Esophagus squamous epithelium (tissue), 5 donors: ENCODE measurements at places on chromosomes 4 and X. TPM values are rescaled to one million over a fixed set of nuclear protein-coding genes. Genes with fewer than 3 reads are reported as not detected.

KDM5C gene
- total RNA-seq, result 74.2 TPM

GRCh38 chr4:79042079-79042674 is 102.9 kb upstream of the PAQR3 start:
- DNase-seq, result no peak

CDKL2 gene
- 1.3 TPM for total RNA-seq

CHIC2 gene
- total RNA-seq, result 40.4 TPM

PABPC5 gene
- 1.9 TPM for total RNA-seq

DNA sequence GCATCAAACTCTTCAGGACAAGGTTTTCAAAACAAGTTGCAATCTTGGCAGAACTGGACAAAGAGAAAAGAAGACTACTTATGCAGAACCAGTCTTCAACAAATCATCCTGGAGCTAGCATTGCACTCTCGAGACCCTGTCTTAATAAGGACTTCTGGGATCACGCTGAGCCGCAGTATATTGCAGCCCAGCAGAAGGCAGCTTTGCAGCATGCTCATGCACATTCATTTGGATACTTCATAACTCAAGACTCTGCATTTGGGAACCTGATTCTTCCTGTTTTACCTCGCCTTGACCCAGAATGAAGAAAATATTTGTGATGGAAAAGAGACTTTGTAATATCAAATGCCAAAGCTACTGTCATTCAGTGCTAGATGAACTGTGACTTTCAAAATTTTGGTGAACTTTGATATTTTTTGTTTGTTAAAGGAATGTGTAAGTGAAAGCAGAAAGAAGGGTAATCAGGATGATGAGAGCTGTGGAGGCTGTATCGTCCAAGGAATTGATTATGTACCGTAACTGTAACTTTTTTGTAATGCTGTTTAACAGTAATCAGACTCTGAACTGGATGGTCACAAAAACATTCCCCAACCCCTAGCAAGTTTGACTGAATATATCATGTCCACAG is 27.2 kb downstream of the HSPA4L start:
- DNase-seq, result no peak

DNA sequence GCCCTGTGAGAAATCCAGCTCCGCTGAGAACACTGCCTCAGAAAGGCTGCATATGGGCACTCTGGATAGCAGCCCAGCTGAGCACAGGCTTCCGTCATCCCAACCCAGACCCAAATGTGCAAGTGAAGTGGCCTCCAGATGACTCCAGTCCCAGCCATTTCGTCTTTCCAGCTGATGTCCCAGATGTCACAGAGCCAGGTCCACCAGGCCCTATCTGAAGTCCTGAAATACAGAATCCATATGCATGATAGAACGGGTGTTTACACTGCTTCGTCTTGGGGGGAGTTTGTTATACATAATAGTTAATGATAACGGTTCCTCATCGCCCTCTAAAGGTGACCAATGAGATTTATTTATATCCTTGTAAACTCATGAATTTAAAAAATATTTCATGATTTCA is 72.6 kb upstream of the TRIM2 start:
- no peak for DNase-seq

SSX4 gene
- not detected for total RNA-seq

- no peak for DNase-seq
Observed at GRCh38 chr4:47104986-47105385, 73.6 kb downstream of the GABRB1 start.

LAMP2 gene
- 113 TPM for total RNA-seq

MAPK10 gene
- 1.7 TPM for total RNA-seq

- no peak for DNase-seq
Observed at GRCh38 chr4:98319021-98319420, 57.8 kb downstream of the RAP1GDS1 start.

ETDB gene
- total RNA-seq, result not detected

GRCh38 chr4:110492522-110492921 is 16.6 kb downstream of the ENPEP start:
- DNase-seq, result no peak

F11 gene
- total RNA-seq, result not detected

GRCh38 chrX:70527610-70528345 is 83.1 kb downstream of the DLG3 start:
- no peak for DNase-seq

DNA sequence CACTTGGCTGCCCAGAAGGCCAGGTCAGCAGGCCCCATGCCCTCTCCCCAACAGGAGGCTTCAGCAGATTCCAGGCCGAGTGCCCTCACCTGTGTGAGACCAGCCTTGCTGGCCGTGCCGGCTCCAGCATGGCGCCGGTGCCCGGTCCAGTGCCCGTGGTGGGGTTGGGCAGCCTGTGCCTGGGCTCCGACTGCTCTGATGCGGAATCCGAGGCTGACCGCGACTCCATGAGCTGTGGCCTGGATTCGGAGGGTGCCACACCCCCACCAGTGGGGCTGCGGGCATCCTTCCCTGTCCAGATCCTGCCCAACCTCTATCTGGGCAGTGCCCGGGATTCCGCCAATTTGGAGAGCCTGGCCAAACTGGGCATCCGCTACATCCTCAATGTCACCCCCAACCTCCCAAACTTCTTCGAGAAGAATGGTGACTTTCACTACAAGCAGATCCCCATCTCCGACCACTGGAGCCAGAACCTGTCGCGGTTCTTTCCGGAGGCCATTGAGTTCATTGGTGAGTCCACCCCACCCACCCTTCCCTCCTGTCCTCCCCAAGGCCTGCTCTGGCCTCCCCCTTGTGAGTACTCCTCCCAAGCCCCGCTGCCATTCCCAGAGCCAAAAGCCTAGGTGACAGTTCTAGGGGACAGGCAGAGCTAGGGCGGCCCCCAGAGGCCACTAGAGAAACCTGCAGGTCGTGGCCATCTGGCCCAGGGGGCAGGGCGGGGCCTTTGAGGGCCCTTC is 2.3 kb downstream of the DUSP9 start:
- no peak for DNase-seq

MAP7D2 gene
- total RNA-seq, result 0.75 TPM

BMP3 gene
- total RNA-seq, result 0.53 TPM

DNA sequence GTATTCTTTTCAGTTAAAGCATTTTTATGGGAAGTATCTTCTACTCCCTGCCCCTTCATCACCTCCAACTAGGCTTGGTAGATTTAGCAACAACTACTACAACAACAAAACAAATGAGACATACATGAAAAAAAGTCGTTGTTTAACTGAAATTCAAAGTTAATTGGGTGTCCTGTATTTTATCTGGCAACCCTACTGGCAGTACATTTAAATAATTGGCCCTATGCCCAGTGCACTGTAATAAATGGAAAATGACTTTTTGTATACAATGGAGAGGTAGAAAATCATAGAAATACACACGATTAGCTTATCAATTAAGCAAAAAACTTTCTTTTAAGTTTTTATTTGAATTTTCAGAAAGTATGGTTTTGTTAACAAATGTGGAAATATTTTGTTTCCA is 21.4 kb upstream of the CLGN start:
- no peak for DNase-seq

- DNase-seq, result no peak
Observed at GRCh38 chr4:41379230-41379629, 122.5 kb downstream of the UCHL1 start.

- no peak for DNase-seq
Observed at GRCh38 chr4:1576304-1576960, 107.7 kb downstream of the FAM53A start.

- no peak for DNase-seq
Observed at GRCh38 chr4:77800077-77800476, 19.1 kb downstream of the CNOT6L start.

SERTM2 gene
- not detected for total RNA-seq

DNA sequence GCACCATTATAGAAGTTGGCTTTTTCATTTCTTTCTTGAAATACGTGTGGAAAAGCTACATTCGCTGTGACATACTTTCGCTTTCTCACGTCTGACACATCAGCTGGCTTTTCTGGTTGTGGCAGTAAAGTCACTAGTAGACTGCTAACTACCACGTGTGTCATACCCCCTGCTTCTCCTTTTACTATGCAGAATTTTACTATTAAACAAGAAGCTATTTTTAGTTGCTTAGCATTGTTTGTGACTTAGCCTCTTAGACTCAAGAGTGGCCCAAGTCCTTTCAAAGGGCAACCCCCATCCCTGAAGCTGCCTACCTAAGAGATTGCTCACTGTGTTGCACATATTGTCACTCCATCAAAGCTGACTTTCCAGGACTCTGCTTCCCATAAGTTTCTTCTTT is 2.1 kb upstream of the IL2 start:
- DNase-seq, result no peak

DNA sequence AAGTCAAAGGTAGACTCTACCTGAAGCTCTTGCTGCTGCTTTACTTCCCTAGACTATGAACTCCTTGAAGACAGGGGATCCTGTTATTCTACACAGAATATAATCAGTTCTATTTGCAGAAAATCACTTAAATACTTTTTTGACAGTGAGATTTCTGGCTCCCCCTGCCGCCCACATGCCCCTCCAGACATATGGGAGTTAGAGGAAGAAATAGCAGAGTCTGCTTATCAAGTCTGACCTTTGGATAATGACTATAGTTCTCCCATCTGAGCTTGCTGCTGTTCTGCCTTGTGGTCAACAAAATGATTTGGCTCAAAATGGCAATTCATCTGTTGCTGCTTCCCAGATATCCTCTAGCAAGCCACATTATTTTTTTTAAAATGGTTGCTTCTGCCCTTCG is 101.1 kb downstream of the ENOX2 start:
- no peak for DNase-seq

DNA sequence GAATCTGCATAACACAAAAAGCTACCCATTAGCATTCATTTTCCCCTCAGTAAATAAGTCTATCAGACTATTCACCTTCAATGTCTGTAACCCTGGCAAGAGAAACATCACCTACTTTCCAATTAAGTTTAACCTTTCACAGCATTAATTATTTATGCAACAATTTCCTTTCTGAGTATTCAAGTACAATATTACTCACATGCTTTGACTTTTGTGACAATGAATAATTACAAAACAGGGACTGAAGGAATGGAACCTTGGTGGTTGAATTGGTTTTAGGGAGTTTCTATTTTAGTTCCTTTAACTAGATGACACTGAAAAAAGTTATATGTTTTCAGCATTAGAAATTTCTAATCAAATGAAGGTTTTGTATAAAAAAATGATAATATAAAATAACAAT is 932.3 kb upstream of the EPHA5 start:
- DNase-seq, result no peak

DNA sequence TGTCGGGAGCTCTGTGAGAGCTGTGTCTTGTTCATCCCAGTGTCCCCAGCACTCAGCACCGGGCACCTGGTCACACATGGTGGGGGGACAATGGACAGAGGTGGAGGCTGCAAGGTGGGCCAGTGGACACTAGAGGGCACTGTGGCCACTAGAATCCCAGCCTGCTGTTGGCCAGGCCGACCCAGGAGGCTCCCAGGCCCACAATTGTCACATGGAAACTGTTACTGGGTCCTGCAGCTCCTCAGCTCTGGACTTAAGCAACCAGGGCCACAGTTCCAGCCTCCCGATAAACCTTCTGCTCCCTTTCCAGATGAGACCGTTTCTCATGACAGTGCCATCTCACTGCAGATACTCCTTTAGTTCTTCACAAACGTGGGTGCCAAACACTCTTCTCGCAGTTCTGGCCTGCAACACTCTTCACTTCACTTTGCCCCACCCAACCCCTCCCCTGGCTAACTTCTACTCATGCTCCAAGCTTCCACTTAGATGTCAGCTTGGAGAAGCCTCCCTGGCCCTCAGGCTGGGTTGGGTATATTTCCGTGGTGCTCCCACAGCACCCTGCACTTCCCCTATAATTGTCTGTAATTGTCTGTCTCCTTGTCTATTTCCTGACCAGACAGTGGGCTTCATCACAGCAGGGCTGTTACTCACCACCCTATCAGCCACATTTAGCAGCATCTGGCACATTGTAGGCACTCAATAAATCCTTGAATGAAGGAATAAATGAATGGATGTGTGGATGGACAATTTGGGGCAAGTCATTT is 3.5 kb upstream of the IQSEC2 start:
- DNase-seq, result no peak

PLAC1 gene
- total RNA-seq, result not detected

- DNase-seq, result peak; percentile 7
Observed at GRCh38 chr4:85747882-85748491, 273.0 kb downstream of the ARHGAP24 start.

GRCh38 chr4:17968721-17969120 is 52.8 kb downstream of the LCORL start:
- no peak for DNase-seq

WDR13 gene
- 50.5 TPM for total RNA-seq

MAMLD1 gene
- total RNA-seq, result 1.4 TPM

- DNase-seq, result no peak
Observed at GRCh38 chrX:136636121-136636520, 11.8 kb upstream of the CD40LG start.

ENPP6 gene
- not detected for total RNA-seq

LANCL3 gene
- 6.6 TPM for total RNA-seq

- no peak for DNase-seq
Observed at GRCh38 chrX:123138473-123138872, 45.6 kb upstream of the GRIA3 start.

NPY1R gene
- 2.4 TPM for total RNA-seq

DNA sequence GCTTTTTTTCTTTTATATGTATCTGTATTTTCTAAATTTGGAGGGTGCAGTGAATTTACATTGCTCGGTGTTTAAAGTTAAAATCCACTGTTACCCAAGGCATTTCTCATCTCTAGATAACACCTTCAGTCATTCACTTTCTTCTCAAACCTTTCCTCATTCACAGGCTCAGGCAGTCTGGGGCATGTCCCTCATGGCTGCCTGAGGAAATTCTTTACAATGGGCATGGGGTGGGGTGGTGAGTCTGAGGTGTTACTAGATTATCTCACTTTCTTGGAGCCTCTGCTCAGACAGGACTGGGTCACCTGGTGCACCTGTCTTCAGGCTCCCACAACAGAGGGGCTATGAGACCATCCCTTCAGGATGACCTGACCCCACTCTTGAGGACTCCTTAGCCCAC is 17.4 kb downstream of the CCDC149 start:
- DNase-seq, result no peak

DNA sequence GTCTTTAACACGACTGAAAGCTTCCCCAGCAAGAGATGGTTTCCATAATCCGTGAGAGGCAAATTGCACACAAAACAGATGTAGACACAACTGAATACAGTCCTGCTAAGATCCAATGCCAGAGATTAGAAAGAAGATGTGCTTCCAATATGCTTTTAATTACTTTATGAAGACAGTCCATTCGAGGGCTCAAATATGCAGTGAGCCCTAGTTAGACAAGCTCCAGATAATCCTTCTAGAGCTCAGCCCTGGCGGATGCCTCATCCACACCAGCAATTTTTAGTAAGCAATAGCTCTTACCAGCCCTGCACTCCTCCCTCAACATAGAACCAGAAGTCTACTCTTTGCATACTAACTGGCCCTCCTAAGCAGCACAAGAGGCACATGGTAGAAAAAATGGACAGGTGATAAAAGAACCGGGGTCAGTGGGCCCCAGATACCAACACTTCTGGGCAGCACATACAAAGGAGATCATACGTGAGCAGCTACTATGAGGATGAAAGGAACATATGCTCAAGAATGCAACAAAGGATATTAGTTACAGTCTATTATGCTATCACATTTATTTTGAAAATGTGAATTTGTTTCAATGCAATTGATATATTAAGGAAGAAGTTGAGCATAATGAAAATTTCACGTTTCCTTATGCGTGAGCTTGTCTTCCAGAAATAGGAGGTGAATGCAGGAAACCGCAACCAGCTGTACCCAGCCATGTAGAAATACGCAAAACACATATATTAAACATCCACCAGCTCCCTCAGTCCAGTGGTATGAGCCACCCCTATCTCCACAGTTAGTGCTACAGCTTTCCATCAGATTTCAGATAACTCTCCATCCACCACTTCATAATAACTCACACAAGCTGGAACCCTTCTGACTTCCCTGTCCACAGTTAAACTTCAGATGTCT is 34.3 kb downstream of the GPC4 start:
- no peak for DNase-seq

CT45A2 gene
- total RNA-seq, result not detected
